ENCODE measurements at places on chromosomes 6 and 20.
A peak's percentile ranks its signal among the peaks of the same experiment; 100 is the strongest.

- DNase-seq = no peak
Observed at GRCh38 chr6:120493505-120493904, 840.8 kb downstream of the TBC1D32 start.

- no peak for DNase-seq
Observed at GRCh38 chr20:22466447-22467171, 117.8 kb downstream of the FOXA2 start.

DNA sequence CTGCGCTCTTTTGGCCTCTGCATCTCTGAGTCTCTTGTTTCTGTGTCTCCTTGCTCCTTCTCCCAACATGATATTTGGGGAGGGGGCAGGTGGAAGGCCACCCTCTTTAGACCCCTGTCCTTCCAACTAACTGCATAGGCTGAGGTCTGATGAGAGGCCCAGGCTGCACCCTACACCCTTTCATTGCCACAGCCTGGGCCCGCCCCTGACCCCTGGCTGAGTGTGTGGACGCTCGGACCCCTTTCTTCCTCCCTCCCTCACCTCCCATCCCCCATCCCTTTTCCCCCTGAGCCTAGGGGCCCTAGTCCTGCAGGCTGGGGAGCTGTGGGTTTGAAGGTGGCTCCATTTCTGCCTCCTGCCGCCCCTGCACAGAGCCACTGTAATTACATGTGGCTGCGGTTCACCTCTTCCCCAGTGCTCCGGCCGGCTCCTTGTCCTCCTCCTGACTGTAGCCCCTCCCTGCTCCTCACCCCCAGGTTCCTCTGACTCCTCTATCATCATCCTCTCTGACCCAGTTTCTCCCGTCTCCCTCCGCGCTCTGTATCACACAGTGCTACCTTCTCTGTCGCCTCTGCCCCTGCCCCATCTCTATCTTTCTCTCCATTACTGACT is 6.8 kb downstream of the MDFI start:
- DNase-seq = no peak

GRCh38 chr20:37319151-37319671 is 26.7 kb upstream of the SRC start:
- peak; percentile 99 for DNase-seq

DNA sequence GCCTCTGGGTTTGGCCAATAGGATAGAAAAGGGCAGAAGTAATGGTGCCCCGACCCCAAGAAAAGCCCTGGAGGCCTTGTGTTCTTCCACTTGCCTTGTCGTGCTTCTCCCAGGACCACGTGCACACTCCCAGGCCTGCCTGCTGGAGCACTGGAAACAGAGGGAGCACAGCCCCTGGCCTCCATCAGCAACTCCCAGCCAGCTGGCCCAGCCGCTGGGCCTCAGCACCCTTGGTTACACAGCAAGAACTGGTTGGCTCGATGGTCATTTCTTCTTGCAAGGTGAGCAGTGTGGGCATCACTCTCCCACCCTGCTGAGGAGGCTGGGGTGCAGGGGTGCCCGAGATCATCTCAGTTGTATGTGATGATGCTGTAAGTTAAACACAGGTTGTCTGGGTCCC is 69.2 kb upstream of the CST7 start:
- DNase-seq = no peak

- DNase-seq = no peak
Observed at GRCh38 chr6:43521836-43522235, 4.9 kb downstream of the POLR1C start.

GRCh38 chr6:2911171-2911570 is 8.1 kb upstream of the SERPINB9 start:
- no peak for DNase-seq

DNA sequence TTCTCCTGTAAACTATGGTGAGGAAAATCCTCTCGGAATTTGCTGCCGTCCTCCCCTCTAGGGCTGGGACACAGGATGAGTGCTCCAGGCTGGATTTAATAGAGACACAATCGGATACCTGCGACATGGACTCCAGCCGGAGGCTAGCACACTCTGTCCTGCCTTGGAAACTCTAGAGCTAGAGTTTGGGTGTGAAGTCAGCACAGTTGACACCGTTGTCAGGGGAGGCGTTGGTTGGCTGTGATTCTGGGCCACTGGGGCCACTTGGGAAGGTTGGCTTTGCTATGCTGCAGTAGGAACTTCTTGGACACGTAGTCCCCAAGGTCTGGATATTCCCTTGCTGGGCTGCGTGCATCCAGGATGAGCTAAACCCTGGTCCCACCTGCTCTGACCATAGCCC is 169.4 kb downstream of the NRN1 start:
- no peak for DNase-seq

DNA sequence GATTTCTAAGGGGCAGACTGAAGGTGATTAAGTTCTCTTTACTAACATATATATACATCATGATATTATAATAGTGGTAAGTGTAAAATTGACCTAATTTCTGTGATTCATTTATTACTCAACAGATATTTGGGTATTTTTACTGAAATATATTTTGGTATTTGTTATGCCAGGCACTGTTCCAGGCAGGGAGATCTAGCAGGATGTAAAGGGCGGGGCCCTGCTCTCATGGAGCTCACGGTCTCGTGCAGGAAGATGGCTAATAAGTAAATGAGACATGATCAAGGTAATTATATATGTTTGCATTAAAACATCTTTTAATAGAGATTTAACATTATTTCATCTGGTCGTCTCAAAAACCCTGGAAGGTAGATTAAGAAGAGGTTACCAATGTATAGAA is 27.7 kb downstream of the FAM50B start:
- DNase-seq = no peak

DNA sequence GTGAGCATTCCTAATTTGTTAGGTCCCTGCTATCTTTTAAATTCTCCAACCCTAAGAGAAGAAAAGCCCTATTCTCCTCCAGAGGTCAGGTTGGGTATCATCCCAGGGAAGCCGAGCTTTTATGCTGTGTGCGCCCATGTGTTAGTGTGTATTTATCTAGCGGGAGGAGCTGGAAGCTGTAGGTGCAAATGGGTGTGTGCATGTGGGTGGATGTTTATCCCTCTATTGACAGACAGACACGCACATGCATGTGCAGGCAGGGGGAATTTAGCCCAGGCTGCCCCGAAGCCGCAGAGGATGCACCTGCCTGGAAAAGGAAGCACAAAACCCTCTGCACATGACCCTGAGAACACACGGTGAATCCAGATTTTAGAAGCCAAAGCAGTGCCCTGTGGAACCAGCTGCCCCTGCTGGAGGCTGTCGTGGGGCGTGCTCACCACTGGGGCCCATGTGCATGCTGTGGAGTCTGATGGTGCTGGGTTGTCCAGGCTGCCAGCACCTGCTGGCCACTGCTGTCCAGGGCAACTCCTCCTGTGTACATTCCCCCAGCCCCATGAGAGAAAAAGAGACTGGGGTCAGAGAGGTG is 397.5 kb downstream of the TAF4 start:
- no peak for DNase-seq

GRCh38 chr6:14444295-14444972 is 326.9 kb downstream of the CD83 start:
- peak; percentile 19 for DNase-seq

DNA sequence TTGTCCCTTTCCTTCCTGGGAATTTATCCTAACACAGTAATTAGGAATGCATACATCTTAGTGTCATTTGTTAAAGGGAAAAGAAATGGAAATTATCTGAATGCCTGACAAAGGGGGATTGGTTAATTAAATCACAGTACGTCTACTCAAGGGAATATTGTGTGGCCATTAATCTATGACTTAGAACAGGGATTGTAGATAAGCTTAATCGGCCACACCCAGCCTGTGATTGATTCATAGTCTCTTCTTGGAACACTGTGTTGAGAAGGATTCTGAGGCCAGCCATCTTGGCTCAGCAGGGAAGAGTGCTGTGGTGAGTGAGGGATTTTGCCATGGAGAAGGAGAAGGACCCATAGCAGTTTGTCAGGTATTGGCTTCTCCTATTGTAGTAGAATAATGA is 50.5 kb downstream of the CTNNBL1 start:
- DNase-seq = no peak

GRCh38 chr6:168902075-168902474 is 351.6 kb downstream of the THBS2 start:
- DNase-seq = no peak

GRCh38 chr20:32945710-32946221 is 58.5 kb downstream of the SUN5 start:
- DNase-seq = peak; percentile 76

GRCh38 chr6:139903411-139904157 is 529.1 kb upstream of the CITED2 start:
- no peak for DNase-seq

DNA sequence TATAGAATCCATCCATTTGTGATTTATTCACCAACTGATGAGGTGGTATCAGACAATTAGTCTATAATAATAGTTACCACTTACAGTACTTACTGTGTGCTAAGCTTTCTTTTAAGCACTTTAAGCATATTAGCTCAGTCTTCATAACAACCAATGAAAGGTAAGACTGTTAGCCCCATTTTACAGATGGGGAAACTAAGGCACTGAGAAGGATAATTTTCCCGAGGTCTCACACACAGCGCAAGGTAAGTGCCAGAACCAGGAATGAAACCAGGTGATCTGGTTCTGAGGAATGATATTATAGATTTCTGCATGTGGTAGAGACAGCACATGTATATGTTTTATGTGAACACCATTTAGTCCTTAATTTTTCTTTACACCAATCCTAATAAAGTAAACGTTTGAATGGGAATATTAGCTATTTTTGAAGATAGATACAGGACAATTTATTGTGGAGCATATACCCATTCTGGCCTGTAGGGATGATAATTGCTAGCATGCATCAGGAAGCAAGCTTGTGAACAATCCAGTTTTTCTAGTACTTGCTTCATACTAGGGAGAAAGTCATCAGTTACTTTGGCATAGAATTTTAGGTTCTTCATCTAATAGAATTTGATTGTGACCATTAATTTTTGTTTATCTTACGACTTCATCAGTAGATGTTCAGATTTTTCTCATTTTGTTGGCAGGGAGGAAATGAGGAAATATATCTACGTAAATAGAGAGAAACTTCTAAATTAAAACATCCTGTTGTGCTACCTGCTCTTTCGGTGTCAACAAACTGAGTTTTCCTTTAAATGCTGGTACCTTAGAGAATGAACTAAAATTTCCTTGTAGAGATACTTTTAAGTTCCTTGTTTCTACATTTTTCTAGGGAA is 3.0 kb downstream of the YWHAB start:
- DNase-seq = no peak

DNA sequence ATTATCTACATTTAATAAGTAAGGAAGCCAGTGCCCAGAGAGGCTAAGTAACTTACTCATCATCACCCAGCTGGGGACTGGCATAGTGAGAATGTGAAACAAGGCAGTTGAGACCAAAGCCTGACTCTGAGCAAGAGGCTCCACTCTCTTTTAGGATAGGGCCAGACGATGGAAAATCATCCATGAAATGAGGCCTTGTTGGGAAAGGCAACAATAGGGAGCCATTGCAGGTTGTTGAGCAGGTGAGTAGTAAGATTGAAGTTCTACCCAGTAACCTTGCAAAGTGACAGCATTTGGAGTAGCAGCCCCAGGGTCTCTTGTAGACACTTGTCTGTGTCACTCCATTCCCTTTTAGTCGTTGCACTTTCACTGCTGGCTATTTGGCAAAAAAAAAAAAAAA is 2.5 kb upstream of the CPNE5 start:
- no peak for DNase-seq

DNA sequence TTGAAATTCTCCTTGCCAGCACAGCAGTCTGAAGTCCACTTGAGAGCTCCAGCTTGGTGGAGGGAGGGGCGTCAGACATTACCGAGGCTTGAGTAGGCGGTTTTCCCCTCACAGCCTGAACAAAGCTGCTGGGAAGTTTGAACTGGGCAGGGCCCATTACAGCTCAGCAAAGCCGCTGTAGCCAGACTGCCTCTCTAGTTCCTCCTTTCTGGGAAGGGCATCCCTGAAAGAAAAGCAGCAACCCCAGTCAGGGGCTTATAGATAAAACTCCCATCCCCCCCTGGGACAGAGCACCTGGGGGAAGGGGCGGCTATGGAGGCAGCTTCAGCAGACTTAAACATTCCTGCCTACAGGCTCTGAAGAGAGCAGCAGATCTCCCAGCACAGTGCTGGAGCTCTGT is 325.3 kb downstream of the GJA1 start:
- peak; percentile 68 for DNase-seq

DNA sequence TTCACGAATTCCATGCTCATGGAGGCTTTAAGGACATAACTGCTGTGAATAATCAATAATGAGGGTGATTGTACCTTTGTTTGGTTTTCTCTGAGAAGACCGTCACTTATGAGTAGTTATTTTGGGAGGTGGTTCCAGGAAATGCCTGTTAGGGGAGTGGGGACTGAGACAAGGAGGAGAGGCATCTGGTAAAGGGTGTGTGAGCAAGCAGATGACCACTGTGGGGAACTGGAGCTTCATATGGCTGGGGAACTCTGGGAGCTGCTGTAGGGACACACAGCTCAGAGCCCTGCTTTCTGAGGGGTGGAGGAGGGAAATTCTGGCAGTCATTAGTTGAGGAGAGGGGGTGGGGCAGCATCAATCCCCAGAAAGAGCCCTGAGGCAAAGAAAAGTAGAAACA is 71.3 kb upstream of the TINAG start:
- DNase-seq = peak; percentile 37

DNA sequence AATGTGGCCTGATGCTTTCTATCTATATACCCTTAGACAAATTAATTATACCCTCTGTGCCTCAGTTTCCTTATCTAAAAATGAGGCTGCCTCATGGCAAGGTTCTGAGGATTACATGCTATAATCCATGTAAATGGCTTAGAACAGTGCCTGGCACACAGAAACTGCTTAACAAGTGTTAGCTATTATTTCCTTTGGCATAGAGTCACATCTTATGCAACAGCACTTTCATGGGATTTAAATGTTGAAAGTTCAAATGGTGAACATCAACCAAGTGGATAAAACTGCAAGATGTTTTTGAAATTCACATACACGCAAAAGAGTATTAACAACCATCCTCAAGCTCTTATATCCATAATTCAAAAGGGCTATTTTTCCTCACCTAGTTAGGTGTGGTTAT is 202.8 kb upstream of the JAG1 start:
- DNase-seq = no peak

- DNase-seq = no peak
Observed at GRCh38 chr20:19874040-19874727, 116.1 kb downstream of the RIN2 start.

- no peak for DNase-seq
Observed at GRCh38 chr20:31474097-31474436, 860 bp downstream of the DEFB124 start.

DNA sequence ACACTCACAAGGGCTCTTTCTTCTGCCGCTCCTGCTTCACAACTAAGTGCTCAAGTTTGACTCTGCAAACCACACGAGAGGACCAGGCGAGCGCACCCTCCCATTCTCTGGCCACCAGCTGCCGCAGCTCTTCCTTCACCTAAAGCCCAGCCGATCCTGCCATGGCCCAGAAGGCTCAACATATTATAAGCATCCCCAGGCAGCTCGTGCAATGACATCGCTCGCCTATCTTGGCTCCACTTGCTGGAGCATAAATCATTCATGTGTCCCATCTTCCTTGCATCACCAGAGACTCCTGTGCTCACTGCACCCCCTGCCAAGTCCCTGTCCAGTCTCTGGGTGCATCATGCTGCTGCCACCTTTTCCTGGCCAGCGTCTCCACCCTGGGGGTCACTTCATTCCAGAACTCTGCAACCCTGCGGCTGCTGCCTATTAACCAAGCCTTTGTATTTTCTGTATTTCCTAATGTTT is 59.0 kb downstream of the PSMG4 start:
- DNase-seq = no peak

GRCh38 chr20:36391456-36391855 is 85.3 kb downstream of the DLGAP4 start:
- peak; percentile 92 for DNase-seq
